ENCODE measurements at places on chromosomes 11 and 22.

- peak; percentile 59 for DNase-seq
These were observed 14.0 kb downstream of the PSMD13 start for GRCh38 chr11:250740-251299.

GRCh38 chr22:42199025-42199424, 68.4 kb upstream of the CYP2D6 start:
- no peak for DNase-seq

GRCh38 chr11:94526645-94527438, 14.6 kb downstream of the C11orf97 start:
- DNase-seq: no peak

DNA sequence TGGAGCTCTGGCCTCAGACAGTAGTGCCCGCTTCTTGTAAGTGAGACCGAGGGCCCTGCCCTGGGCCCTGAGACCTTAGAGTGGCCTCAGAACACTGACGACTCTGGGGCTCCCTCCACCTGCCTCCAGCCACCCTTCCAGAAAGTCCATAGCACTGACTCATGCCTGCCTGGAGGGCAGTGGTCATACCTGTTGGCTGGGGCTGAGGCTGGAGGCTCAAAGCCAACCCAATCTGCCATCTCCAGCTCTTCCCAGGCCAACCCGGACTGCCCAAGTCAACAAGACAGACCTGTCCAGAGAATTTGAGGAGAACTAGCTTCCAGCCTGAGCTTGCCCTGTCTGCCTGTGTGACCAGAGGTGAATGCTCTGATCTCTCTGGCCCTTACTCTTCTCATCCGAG, 66.9 kb upstream of the TTLL12 start:
- no peak for DNase-seq

DNA sequence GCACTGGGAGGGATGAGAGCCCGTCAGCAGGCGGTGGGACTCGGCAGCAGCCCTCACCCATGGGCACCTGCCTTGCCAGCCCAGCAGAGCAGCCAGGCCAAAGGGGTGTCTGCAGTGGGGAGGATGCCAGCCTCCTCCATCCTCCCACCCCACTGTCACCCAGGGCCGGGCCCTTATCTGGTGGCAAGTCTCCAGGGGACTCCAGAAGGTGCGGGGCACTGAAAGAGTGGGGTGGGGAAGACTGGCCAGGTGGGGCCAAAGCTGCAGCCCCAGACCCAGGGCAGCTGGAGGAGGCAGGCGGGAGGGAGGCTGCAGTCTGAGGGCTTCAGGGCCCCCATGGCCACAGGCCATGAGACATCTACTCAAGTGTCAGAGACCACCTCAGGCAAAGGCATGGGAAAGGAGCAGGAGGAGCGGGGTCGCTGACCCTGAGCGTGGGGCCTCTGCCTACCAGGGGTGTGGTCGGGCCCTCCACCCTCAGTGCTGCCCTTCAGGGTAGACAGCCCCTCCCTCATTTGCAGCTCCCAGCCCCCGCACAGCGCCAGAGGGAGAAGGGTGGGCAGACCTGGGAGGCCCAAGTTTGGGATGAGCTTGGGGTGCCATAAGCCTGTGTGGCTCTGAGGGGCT, 3.5 kb downstream of the DGCR6L start:
- DNase-seq: no peak

DNA sequence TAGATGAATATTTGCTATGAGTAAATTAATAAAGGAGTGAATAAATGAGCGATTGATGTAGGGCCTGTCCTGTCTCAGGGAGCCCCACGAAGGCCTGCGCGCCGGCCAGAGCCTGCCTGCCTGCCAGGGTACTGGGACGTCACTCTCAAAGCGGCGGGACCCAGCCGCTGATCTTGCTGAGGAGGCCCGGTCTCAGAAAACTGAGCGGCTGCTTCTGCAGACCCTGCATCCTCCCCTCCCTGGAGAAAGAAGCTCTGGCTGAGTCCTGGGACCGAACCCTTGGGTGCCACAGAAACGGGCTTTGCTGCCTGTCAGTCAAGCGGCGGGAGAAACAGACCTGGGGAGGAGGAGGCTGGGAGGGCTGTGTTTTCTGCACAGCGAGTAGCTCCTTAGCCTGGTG, 91.6 kb upstream of the B3GAT1 start:
- DNase-seq: no peak

DNA sequence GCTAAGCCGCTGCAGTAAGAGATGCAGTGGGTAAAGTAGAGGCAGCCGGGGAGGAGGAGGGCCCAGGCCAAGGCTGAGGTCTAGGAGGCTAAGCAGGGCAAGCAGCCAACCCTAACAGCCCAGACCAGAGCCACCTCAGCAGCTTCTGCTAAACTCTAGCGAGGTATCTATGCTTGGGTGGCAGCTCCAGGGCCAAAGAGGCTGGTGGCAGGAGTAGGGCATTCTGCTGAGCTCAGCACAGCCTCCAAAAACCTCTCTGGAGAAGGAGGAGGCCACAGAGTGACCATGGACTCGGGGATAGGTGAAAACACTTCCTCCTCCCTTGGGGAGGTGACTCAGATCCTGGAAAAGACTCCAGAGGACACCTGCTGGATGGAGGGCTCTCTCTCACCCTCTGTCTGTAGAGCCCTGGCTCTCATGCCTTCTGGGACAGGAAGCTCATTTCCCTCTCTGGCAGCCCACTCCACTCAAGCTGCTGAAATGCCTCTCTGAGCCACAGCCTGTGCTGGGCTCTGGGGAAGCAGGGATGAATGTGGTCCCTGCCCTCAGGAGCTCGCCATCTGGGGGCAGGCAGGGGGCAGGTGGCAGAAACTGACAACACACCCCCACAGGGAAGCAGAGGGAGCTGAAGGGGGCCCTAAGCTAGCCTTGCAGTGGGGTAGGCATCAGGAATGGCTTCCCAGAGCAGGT, 16.5 kb upstream of the TPBGL start:
- DNase-seq: no peak

Measured in stimulated activated CD8-positive, alpha-beta memory T cell treated with anti-CD3 and anti-CD28 coated beads, Interleukin-7, amount 100 ng/mL, for 24 hours (primary cell).